Cardiac septum (tissue), 1 donor: ENCODE measurements at places on chromosomes 7 and 10. TPM values are rescaled to one million over a fixed set of nuclear protein-coding genes. Genes with fewer than 3 reads are reported as not detected.

MALRD1 gene
- total RNA-seq, result 0.40 TPM

PALD1 gene
- total RNA-seq, result 5.3 TPM

MYO3A gene
- total RNA-seq, result not detected

BRAF gene
- 35.0 TPM for total RNA-seq

HOXA9 gene
- not detected for total RNA-seq

PBLD gene
- total RNA-seq, result 6.9 TPM

PLEKHS1 gene
- total RNA-seq, result not detected

CCDC172 gene
- total RNA-seq, result not detected

CDCA7L gene
- total RNA-seq, result 12.6 TPM

ZC3HAV1 gene
- total RNA-seq, result 6.8 TPM

KLF14 gene
- not detected for total RNA-seq

SFTPA2 gene
- total RNA-seq, result 0.11 TPM

MMP21 gene
- not detected for total RNA-seq

VGF gene
- total RNA-seq, result 0.08 TPM

DNAH11 gene
- 0.51 TPM for total RNA-seq

ERCC6 gene
- total RNA-seq, result 21.6 TPM

CADPS2 gene
- 6.3 TPM for total RNA-seq

CAMK2B gene
- 149 TPM for total RNA-seq

MOSPD3 gene
- total RNA-seq, result 9.2 TPM

ACHE gene
- 2.1 TPM for total RNA-seq

HELLS gene
- total RNA-seq, result 0.86 TPM
